Activated CD4-positive, alpha-beta T cell treated with anti-CD3 and anti-CD28 coated beads, Interleukin-2, amount 10 ng/mL, durations not matched to agents 7 days and 5 days (primary cell): ENCODE measurements at places on chromosomes 1 and 21.
A peak's percentile ranks its signal among the peaks of the same experiment; 100 is the strongest.

DNA sequence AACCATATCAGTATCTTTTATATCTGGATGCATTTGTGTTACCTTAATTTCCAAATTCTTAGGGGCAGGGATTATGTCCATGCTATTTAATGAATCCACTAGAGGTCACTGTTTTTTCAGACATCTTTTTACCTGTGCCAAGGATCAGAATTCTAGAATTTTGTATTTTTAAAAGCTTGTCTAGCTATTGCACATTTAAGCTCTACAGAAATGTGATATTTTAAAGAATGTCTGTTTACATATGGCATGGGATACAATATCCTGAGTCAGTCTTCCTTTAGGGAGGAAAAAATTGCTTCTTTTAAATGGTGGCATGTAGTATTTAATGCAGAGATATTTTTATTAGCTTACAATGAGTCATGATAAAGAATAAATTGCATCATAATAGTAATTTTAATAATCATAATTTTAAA, 11.3 kb downstream of the RPAP2 start:
- H3K27me3 ChIP-seq, result no peaks in the 10 kb centered on the region
- no peak for DNase-seq
- H3K27ac ChIP-seq, result no peak overlapping the region
- peaks cover 49% of the 10 kb centered on the region for H3K36me3 ChIP-seq
- H3K4me1 ChIP-seq, result peaks cover 39% of the 10 kb centered on the region

GRCh38 chr1:37997256-37998088, 7.7 kb upstream of the SF3A3 start:
- peaks cover 6% of the 10 kb centered on the region for H3K36me3 ChIP-seq
- H3K27me3 ChIP-seq, result no peaks in the 10 kb centered on the region
- no peak overlapping the region for H3K4me3 ChIP-seq
- no peak for DNase-seq
- peak overlapping the region; percentile 13 for H3K27ac ChIP-seq

DNA sequence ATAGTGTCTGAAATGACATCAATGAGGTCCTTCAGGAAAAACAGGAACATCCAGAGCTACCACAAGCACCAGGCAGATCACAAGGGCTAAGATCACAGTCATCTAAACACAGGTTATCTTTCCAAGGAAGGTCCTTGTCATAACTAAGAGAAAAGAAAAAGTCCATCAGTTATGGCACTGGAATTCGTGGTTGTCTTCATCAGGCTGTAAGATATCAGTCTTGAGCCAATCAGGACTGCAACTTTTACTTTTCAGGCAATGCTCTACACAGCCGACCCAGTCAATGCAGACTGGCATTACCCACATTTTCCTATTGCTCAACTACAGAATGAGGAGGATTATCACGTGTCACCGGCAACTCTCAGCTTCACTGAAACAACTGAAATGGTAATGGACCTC, 26.4 kb downstream of the SORT1 start:
- H3K4me1 ChIP-seq, result peaks cover 57% of the 10 kb centered on the region
- no peak overlapping the region for H3K27ac ChIP-seq
- H3K27me3 ChIP-seq, result peaks cover 8% of the 10 kb centered on the region
- H3K4me3 ChIP-seq, result no peak overlapping the region

DNA sequence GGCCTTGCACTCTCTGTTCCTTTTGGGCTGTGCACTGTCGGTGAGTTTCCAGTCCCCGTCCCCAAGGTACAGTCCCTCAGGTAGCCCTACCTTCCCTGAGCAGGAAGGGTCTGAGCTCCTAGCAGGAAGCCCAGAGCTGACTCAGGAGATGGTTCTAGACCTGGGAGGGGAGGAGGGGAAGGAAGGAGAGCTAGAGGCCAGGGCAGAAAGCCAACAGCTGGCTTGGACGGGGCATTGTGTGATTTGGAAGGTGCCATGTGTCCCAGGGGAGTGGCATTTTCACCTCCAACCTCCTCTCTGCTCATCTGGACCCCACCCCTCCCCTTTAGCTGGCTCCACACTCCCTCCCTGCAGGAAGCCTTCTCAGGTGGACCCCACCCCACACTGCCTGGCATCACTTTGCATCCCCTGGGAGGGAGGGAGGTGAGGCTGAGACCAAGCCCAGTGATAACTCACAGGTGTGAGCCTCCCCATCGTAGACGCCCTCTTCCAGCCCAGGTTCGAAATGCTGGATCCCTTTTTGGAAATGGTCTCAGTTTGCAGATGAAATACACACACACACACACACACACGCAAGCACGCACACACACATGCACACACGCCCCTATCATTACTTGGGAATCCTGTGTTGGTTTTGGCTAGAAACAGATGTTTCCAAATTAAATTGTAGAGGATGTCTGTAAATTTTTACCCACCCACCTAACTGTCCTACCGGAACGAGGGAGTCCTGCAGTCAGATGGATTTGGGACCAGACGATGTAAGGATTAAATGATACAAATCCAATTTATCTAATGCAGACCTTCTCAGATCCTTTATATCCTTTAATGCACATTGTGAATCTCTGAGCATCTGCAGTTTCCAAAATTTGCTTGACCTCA, 19.7 kb upstream of the IFNLR1 start:
- H3K4me1 ChIP-seq, result peaks cover 2% of the 10 kb centered on the region
- DNase-seq, result no peak

DNA sequence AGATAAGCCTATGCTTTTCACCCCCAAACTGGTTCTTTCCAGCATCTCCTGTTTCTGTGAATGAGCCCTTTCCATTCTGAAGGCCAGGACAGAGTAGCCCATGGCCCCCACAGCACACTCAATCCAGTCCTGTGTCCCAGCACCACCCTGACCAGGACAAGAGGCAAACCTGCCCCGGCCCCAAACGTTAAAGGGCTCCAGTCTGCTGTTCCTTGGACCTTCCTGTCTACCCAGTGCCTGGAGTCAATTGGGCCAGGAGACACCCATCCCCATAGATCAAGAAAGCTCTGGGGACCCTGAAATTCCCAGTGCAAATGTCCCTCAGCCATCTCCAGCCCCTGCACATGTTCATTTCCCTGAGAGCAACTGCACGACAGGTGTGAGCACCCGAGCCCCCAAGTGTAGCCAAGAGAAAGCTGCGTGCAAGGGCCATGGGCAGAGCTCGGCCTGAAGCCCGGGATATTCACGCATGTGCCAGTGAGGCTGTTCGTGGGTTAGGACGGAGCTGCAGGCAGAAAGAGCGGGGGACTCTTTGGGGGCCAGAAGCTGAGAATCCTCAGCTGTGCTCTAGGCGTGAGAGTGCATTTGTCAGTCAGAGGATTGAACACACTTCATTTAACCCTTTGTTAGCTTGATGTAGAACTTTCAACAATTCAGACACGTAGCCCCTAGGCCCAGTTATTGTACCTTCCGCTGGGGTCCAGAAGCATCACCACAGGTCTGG, 4.2 kb upstream of the RIPK4 start:
- peaks cover 2% of the 10 kb centered on the region for H3K36me3 ChIP-seq
- H3K27ac ChIP-seq, result no peak overlapping the region
- H3K4me1 ChIP-seq, result peaks cover 22% of the 10 kb centered on the region
- H3K4me3 ChIP-seq, result no peak overlapping the region
- H3K27me3 ChIP-seq, result peaks cover 66% of the 10 kb centered on the region

DNA sequence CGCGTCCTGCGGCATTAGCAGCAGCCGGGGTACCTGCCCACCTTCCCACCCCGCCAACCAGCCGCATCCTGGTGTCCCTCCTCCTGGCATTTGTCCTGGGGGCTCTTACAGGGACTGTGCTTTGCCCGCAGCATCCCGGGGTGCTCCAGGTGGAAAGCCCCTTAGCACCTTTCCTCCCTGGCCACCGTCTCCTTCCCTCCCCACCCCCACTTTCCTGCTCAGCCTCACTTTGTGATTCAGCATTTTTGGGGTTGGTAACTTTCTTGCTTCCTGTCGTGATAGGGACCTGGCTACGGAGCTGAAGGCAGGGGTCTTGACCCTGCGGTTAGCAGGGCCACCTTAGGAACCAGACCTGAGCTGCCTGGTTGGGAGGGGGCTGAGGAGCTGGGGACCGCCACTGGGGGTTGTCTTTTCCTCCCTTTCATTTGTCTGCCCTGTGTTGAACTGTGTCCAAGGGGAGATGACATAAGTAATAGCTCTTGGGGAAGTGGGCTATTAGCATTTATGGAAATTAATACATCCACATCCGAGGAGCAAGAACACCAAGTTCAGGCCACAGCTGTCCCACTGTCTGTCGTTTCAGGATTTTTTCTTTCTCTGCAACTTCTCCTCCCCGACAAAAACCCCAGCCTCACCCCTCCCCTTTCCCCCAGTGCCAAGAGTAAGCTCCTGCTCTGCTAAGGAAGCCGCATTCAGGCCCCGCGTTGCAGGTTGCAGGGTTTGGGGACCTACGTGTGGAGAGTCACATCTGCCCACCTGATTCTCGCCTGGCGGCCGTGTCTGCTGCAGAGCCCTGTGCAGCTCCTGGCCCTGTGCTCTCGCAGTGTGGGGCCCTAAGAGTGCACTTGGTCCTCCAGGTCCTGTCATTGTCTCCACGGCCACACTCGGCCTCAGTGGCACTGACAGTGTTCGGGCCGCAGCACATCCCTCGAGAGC, 1.6 kb upstream of the NPHP4 start:
- DNase-seq, result peak; percentile 41
- peaks cover 33% of the 10 kb centered on the region for H3K4me1 ChIP-seq
- H3K27me3 ChIP-seq, result no peaks in the 10 kb centered on the region
- H3K36me3 ChIP-seq, result peaks cover 13% of the 10 kb centered on the region

- H3K27me3 ChIP-seq, result peaks cover 5% of the 10 kb centered on the region
- no peaks in the 10 kb centered on the region for H3K36me3 ChIP-seq
- H3K4me3 ChIP-seq, result no peak overlapping the region
- no peaks in the 10 kb centered on the region for H3K4me1 ChIP-seq
- no peak for DNase-seq
Measured at GRCh38 chr1:96641282-96641681, 80.3 kb upstream of the PTBP2 start.

DNA sequence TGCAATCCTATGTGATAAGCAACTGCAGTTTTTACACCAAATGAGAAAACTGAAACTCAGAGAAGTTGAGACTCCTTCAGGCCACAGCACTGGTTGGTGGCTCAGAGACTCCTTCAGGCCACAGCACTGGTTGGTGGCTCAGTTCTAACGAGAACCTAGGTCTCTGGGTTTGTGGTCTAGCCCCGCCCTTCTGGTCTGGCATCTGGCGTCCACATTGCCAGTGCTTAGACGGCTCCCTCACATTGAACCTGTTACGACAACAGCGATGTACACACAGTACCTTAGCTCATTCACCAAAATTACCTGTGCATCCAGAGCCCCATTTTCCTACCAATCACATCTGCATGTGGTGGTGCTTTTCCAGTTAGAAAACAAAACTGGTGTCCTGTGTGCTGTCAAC, 66.1 kb downstream of the NID1 start:
- peak; percentile 67 for DNase-seq
- H3K36me3 ChIP-seq, result peaks cover 4% of the 10 kb centered on the region
- H3K4me3 ChIP-seq, result peak overlapping the region; percentile 5
- no peaks in the 10 kb centered on the region for H3K27me3 ChIP-seq

DNA sequence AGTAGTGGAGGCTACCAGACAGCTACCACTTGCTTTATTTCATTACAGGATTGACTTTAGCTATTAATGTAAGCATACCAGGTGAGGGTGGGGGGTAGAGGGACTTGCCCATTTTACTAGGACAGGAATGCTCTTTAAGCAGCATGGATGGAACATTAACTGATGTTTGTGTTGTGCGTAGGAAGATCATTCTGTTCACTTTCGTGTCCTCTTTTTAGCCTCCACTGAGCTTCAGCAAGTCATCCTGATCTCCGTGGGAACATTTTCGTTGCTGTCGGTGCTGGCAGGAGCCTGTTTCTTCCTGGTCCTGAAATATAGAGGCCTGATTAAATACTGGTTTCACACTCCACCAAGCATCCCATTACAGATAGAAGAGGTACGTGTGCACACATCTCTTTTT, 29.3 kb downstream of the IFNGR2 start:
- H3K27me3 ChIP-seq, result no peaks in the 10 kb centered on the region
- H3K4me3 ChIP-seq, result no peak overlapping the region
- peaks cover 54% of the 10 kb centered on the region for H3K36me3 ChIP-seq
- DNase-seq, result no peak
- no peak overlapping the region for H3K27ac ChIP-seq

DNA sequence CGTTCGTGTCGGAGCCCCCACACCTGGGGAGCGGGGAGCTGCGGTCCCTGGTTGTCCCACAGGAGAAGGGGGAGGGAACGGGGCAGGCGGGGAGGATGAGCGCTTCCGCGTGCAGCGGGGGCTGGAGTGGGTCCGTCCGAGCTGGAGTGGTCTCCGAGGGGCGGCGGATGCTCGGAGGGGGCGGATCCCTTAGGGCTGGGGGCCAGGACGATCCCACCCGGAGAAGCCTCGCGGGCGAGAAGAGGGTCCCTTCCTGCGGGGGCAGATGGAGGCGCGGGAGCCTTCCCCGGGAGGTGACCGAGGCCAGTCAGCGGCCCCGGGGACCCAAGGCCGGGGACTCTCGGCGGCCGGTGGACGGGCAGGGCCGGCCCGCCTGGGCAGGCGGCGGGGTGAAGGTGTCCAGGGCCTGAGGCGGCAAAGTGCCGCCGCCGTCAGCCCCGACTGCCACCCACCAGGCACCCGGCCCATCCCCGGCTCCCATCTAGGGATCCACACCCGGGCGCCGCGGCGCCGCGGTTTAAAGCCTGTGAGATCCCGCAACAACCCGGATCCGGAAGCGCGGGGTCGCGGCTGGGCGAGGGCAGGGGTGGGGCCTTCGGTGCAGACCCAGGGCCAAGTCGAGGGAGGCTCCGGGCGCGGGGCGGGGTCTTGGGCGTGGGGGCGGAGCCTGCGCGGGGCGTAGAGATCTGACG, 5.3 kb upstream of the CCDC27 start:
- no peaks in the 10 kb centered on the region for H3K36me3 ChIP-seq
- peak; percentile 91 for DNase-seq
- H3K4me3 ChIP-seq, result peak overlapping the region; percentile 72
- H3K4me1 ChIP-seq, result peaks cover 27% of the 10 kb centered on the region
- peaks cover 3% of the 10 kb centered on the region for H3K27me3 ChIP-seq

DNA sequence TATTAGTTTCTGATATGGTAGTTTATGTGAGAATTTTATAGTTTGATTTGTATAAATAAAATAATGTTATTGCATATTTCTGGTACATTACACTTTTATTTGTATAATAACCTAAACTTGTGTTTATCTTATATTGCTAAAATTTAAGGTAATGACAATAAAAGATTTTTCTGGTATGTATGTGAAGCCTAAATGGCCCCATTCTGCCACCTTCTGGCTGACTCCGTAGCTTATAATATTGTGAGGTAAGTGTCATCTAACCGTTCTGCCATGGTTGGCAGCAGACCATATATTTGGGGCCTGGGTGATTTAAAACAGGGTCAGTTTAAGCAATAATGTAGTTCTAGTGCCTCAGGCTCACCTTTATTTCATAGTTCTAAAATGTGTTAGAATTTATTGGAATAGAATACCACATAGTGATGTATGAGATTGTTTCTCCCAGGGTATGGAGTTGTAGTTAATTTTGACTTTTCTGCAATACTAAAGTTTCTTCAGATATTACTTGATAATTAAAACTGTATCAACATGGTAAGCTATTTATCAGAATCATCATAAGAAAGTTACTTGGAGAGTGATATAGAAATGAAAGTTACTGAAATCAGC, 21.2 kb upstream of the PRKACB start:
- H3K27me3 ChIP-seq, result no peaks in the 10 kb centered on the region
- H3K4me3 ChIP-seq, result no peak overlapping the region
- no peaks in the 10 kb centered on the region for H3K4me1 ChIP-seq
- DNase-seq, result peak; percentile 71

- peaks cover 17% of the 10 kb centered on the region for H3K27me3 ChIP-seq
- no peak overlapping the region for H3K27ac ChIP-seq
- H3K36me3 ChIP-seq, result no peaks in the 10 kb centered on the region
- DNase-seq, result no peak
- no peak overlapping the region for H3K4me3 ChIP-seq
Measured at GRCh38 chr1:116680752-116681151, 13.2 kb upstream of the IGSF3 start.

GRCh38 chr1:110962892-110963690, 631 bp downstream of the LRIF1 start:
- H3K4me3 ChIP-seq, result peak overlapping the region; percentile 79
- peaks cover 53% of the 10 kb centered on the region for H3K36me3 ChIP-seq
- DNase-seq, result peak; percentile 64
- H3K27ac ChIP-seq, result peak overlapping the region; percentile 97
- peaks cover 8% of the 10 kb centered on the region for H3K27me3 ChIP-seq
- H3K4me1 ChIP-seq, result peaks cover 39% of the 10 kb centered on the region
